Activated naive CD8-positive, alpha-beta T cell treated with anti-CD3 and anti-CD28 coated beads, Interleukin-2, amount 10 ng/mL, durations not matched to agents 7 days and 5 days (primary cell): ENCODE measurements at places on chromosomes 3 and 15.
A peak's percentile ranks its signal among the peaks of the same experiment; 100 is the strongest.

DNA sequence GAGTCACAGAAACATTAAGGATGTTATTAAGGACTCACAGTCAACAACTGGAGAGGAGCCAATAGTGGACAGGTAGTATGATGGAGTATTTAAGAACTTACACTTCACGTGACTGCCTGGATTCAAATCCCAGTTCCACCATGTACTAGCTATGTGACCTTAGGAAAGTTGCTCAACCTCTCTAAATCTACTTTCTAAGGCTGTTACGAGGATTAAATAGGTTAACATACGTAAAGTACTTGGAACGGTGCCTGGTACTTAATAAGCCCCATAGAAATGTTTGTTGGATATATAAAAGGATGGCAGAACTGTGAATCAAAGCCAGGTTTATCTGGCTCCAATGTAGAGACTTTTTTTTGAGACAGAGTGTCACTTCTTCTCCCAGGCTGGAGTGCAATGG is 24.4 kb downstream of the THRB start:
- no peak for DNase-seq

DNA sequence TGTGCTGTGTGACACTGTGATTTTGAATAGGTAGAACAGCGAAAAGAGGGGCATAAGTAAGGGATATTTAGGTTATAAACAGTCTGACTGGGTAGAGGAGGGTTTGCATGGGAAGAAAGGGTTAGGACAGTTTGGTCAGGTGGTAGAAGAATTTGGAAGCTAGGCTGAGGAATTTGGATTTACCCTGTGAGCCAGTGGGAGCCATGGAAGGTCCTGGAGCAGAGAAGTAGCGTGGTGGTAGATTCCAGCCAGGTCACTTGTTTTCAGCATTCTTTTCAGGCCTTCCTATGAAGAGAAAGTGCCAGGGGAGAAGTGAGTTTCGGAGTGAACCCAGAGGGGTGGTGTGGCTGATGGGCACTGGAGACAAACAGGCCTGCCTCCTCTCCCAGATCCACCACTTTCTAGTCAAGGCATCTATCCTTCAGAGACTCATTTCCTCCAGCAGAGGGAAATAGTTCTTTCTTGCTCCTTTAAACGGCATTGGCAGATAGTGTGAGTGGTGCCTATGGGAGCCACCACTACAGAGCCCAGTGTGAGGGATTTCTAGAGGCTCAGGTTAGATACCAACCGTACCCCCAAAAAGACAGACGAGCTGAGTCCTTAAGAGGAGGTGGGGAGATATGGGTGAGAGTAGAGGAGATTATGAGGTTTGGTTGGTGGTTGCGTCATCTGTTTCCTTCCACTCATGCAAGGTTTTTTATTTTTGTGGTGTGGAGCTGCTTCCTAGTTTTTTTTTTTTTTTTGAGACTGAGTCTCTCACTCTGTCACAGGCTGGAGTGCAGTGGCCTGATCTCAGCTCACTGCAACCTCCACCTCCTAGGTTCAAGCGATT is 21.2 kb downstream of the PXK start:
- peak; percentile 42 for DNase-seq

DNA sequence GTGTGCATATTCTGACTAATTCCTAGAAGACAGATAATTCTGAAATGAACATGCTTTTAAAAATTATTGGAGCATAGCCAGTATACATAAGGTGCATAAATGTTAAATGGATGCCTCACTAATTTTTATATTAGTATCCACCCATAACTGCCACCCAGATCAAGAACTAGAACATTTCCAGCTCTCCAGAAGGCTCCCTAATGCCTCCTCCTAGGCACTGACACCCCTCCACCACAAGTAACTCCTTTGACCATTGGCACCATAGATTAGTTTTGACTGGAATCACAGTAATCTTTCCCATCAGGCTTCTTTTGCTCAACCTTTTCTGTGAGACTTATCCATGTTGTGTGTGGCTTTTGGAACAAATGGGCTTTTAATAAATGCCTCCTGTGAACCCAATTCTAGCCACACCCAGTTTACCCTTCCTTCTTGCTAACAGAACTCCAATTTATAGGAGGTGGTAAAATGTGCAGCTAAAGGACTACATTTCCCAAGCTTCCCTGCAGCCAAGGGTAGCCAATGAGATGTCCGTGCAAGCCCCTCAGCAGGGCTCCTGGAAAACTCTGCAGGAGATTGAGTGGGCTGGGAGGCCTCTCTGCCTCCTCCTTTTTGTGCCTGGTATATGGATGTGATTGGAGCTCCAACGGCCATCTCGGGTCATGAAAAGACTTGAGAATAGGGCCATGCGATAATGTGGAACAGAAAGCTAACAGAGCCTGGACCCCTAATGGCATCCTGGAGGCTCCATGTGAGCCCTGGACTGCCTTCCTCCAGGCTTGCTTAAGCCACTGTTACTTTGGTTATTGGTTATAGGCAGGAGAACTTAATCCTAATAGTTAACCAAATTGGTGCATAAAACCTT is 322.6 kb upstream of the TLE3 start:
- no peak for DNase-seq

DNA sequence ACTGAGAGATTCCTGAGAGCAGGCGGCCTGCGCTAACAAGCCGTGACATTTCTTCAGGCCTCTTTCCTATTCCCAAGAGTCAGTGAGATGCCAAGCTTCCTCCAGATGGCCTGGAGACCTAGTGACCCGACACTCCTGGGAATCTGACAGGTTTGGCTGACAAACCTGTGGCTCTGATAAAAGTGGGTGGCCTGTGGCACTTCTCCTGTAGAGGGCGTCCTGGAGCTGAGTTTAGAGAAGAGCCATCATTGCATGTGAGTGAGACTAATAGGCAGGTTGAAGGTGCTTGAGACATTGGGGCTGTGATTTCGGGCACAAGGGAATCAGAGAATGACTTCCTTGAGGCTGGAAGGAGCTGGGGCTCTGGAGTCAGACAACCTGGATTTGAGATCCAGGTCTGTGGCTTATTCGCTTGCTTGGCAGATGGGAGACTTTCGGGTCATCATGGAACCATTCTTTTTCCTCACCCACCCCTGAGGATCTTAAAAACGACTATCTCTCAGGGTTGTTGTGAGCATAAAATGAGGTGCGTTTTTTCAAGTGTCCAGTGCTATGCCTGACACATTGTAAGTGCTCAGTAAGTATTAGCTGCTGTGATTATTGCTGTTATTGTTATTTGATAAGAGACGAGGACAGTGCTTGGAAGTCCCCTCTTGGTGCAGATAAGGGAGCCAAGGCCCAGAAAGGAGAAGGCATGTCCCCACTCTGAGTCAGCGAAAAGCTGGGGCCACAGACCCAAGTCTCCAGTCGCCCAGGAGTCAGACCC is 77.2 kb downstream of the SCN10A start:
- DNase-seq: no peak

DNA sequence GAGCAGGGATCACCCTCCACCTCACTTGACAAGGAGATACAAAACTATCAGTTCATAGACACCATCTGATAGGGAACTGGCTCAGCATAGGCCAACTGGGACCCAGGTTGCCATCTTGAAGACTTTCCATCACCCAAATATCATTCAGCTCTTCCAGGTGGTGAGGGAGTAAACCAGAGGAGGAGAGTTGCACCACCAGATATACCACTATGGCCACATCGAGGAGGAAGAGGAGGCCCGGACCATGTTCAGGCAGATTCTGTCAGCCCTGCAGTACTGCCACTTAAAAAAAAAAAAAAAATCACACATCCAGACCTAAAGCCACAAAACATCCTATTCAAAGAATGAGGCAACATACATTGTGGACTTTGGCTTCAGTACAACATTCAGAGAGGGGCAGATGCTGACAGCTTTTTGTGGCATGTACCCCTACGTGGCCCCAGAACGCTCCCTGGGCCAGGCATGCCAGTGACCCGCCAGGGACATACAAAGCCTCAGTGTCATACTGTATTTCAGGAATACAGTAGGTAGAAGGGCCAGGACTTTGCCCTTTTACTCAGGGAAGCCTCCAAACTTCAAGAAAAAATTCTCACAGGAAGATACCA is 18.4 kb upstream of the EMC3 start:
- DNase-seq: no peak

- DNase-seq: no peak
Measured at GRCh38 chr3:66335671-66336070, 114.9 kb downstream of the SLC25A26 start.

- DNase-seq: no peak
Measured at GRCh38 chr15:87827131-87827530, 429.4 kb downstream of the NTRK3 start.

- DNase-seq: no peak
Measured at GRCh38 chr15:56936929-56937328, 18.5 kb downstream of the TCF12 start.

DNA sequence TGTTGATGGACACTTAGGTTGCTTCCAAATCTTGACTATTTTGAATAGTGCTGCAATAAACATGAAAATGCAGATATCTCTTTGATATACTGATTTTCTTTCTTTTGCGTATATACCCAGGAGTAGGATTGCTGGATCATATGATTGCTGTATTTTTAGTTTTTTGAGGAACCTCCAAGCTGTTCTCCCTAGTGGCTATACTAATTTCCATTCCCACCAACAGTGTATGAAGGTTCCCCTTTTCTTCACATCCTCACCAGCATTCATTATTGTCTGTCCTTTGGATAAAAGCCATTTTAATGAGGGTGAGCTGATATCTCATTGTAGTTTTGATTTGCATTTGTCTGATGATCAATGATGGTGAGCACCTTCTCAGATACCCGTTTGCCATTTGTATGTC is 12.5 kb downstream of the PATL2 start:
- no peak for DNase-seq

GRCh38 chr3:138747225-138747624 is 87.5 kb downstream of the PIK3CB start:
- no peak for DNase-seq
